ENCODE measurements at places on chromosomes 16 and 17.

- no peak for DNase-seq
Observed at GRCh38 chr16:88934066-88934667, 42.8 kb downstream of the CBFA2T3 start.

GRCh38 chr17:77869041-77869599 is 89.4 kb upstream of the TNRC6C start:
- no peak for DNase-seq

- no peak for DNase-seq
Observed at GRCh38 chr17:50207792-50208567, 6.5 kb upstream of the COL1A1 start.

GRCh38 chr17:76196675-76197074 is 43.6 kb downstream of the RNF157 start:
- DNase-seq = no peak

DNA sequence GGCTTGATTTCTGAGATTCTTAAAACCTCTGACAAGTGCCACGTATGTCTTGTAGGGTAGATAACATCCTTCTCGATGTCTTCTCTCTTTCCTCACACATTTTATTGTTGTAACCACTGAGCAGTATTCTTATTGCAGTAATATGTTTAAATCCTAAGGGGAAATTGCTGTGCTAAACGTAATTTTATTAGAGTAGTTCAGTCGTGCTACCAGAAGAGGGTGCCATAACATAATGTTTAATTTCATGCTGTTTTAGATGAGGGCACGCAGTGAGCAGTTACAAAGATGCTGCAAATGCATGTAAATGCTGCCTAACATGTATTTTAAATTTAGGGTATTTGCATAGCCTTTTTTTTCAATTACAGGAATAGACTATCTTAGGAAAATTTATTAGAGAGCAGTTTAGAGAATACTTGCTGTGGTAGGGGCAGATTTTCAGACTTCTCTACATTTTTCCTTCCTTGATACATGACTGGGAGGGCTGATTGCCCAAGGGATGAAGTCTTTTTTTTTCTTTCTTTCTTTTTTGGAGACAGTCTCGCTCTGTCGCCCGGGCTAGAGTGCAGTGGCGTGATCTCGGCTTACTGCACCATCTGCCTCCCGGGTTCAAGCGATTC is 51.7 kb downstream of the GAN start:
- no peak for DNase-seq

DNA sequence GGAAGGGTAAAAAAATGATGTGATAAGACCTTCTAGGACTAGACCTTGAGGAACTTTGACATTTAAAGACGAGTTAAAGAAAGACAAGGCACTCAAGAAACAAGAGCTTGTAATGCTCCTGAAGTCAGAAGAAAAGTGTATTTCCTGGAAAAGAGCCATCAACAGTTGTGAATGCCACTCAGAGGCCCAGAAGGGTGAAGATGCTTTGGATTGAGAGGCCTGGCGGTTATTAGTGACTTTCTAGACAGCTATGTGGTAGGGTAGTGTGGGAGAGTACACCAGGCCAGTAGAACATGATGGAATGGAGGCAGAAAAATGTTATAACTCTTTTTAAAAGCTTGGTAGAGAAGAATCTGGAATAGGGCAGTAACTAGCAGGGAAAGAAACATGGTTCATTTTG is 34.1 kb upstream of the ANKFN1 start:
- DNase-seq = no peak

DNA sequence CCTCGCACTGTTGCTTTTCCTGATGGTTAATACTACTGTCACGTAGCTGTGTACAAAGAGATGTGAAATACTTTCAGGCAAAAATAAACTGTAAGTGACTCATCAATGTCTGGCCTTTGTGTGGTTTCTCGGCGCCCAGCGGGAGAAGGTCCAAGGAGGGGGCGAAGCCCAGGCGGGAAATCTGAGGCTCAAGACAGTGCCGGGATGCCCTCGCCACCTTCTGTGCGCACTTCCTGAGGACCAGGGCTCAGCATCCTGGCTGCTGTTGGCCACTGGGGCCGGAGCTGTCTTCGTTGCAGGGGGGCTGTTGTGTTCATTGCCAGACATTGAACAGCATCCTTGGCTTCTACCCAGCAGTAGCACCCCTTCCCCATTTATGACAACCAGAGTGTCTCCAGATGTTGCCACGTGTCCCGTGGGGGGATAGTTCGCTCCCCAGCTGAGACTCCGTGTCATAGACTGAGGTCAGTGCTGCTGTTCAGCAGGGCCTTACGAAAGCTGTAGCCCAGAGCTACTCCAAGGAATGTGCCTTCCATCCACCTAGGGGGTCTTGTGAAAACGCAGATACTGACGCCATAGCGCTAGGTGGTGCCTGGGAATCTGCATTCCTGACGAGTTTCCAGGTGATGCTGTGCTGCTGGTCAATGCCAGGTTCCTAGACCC is 67.3 kb upstream of the PLCG2 start:
- no peak for DNase-seq

- peak; percentile 1 for DNase-seq
Observed at GRCh38 chr17:56499799-56500388, 93.6 kb upstream of the NOG start.

GRCh38 chr16:88477631-88478519 is 24.8 kb downstream of the ZFPM1 start:
- peak; percentile 21 for DNase-seq

DNA sequence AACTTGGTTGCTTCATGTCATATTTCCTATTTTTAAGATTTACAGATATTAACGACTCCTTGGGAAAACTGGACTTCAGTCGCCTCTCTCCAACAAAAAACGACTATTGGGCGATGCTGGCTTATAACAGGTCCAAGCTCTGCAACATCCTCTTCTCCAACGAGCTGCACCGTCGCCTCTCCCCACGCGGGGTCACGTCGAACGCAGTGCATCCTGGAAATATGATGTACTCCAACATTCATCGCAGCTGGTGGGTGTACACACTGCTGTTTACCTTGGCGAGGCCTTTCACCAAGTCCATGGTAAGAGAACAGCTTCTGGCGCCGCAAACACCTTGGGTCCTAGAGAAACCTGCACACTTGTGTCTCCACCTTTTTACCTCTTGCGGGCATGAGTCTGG is 333.0 kb downstream of the WWOX start:
- no peak for DNase-seq

DNA sequence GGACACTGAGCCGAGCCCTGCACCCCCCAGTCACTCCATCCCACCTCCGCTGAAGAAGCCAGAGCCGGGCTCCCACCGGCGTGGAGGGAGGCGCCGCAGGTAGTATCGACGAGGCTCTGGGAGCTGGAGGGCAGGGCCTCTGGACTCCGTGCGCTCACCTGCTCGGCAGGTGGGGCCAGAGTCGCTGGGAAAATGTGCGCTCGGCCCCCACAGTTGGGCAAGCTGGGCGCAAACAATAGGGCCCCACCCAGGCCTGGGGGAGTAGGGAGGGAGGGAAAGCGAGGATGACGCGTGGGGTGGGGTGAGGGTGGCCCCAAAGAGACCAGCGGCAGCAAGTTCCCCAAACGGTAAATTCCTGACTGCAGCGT is 668 bp downstream of the JUP start:
- no peak for DNase-seq

DNA sequence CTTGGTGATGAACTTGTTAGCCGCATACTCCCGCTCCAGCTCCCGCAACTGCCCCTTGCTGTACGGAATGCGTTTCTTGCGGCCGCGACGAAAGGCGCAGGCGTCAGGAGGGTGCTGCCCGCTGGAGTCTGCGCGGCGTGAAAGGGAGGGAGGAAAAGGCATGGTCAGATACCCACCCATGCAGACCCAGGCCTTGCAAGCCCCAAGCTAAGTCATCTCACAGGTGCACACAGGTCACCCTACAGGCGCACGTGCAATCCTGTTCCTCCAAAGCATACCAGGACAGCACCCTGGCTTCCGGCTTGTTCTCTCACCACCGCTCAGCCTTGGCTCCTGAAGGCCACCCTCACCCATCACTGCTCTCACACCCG is 1.6 kb downstream of the HOXB13 start:
- no peak for DNase-seq

DNA sequence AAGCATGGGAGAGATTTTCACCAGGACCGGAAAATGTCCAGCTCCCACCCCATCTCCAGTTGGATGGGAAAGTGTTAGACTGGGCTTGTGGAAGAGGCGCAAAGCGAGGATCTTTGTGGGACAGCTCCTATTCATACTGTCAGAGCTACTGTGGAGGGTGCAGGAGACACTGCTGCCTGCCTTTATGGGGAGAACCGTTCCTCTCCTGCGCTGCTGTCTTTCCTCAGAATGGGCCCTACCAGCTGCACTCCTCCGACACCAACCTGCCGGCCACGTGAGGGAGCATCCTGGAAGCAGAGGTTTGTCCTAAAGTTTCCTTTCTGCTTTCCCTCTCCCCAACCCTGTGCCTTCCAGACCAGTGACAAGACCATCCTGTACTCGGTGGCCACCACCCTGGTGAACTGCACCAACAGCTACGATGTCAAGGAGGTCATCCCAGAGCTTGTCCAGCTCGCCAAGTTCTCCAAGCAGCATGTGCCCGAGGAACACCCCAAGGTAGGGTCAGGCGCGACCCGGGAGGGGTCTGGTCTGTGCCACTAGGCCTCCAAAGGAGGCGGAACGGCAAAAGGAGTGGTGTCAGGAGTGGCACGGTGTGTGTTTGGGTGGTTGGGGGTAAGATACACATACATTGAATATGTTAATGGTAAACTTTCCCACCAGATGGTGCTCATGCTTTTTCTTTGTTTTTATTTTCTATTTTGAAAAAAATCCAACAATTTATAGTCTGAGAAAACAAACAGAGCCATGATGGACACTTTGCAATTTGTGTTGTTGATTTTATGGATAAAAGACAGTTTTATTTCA is 23.0 kb downstream of the SLC35G3 start:
- no peak for DNase-seq

- peak; percentile 44 for DNase-seq
Observed at GRCh38 chr16:89192956-89193575, 7.3 kb downstream of the SLC22A31 start.

- no peak for DNase-seq
Observed at GRCh38 chr16:52069866-52070265, 477.1 kb downstream of the TOX3 start.

DNA sequence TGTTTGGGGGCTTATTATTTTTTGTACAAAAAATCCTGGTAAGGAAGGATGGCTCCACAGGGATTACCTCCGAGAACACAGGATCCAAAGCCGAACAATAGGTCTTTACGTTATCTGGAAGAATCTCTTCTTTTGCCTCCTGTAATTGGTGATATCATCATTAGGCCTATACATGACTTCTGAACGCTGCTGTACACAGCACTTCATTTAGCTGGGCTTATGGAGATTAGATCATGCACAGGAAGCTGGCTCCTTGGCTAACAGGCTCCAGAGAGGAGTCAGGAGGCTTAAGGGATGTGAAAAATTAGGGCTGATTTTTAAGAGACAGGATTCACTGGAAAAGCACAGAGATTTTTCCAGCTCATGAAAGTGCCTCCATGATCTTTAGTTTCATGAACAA is 54.7 kb downstream of the TANGO6 start:
- no peak for DNase-seq

GRCh38 chr17:62775876-62776275 is 32.2 kb downstream of the MARCHF10 start:
- no peak for DNase-seq

- no peak for DNase-seq
Observed at GRCh38 chr17:6286233-6286632, 148.7 kb downstream of the AIPL1 start.

GRCh38 chr17:65407017-65407416 is 154.4 kb downstream of the AXIN2 start:
- no peak for DNase-seq

DNA sequence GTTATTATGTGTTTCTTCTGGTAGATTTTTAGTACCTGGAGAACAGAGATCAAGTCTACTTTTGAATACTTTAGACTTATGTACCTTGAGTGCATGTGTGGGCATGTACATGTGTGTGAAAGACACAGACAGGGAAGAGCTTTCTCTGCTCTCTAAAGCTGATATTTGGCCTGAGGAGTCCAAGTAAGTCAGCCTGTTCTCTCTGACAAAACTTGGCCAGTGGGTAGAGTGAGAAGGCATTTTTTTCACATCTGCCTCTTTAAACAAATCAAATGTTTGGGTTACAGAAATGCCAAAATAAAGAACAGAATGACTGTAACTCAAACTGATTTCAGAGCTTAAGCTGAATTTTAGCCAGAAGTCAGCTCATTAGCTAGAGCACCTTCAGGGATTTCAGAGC is 309.7 kb upstream of the DYNLRB2 start:
- DNase-seq = no peak

GRCh38 chr17:20189302-20189701 is 180.1 kb downstream of the SPECC1 start:
- DNase-seq = no peak

DNA sequence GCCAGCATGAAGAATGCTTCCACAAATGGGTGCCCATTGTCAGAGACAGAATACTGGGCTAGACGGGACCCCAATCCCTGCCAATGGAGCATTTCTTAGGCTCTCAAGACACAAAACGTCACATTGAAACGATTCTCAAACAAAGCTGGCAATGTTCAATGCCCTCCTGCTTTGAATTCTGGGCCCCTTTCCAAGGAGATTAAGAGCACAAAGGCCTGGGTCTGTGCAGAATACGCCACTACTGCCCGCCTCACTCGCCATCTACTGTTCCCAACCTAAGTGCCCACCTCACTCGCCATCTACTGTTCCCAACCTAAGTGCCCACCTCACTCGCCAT is 9.7 kb downstream of the CFAP20 start:
- DNase-seq = no peak

DNA sequence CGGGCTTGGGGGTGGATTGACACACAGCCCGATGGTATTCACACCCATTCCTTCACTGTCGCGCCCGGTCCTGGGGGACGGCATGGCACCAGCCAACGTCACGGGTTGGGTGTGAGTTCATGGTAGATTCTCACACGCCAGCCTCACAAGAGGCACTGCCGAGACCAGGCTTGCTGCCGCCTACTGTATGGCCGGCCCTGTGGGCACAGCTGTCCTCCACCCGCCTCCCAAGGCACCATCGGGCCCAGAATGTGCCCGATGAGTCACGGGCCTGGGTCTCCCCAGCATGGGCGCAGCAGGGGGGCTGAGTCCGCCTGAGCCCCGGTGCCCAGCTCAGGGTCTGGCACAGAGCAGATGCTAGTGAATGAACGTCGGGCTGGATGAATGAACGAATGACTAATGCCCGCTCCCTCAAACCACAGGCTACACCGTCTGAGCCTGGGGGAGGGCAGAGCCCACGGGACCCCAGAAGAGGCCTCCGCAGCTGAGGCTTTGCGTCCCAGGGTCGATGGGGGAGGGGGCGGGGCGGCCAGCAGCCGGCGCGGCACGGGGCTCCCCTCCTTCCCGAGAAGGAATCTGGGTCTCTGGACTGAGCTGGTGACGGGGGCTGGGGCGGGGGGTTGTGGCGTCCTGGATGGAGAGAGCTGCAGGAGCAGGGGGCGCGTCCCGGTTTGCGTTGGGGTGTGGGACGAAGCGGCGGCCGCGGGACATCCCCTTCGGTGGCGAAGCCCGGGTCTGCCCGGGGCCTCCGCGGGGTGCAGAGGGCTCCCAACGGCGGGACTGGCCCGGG is 829 bp downstream of the PITPNM3 start:
- no peak for DNase-seq

- DNase-seq = no peak
Observed at GRCh38 chr16:88677721-88678120, 8.6 kb downstream of the SNAI3 start.

- DNase-seq = no peak
Observed at GRCh38 chr16:85696781-85697180, 8.0 kb upstream of the GINS2 start.
